DMS79 treated with DMSO at 0.1 percent for 48 hours (cell line): ENCODE measurements at places on chromosomes 7 and 10.
A peak's percentile ranks its signal among the peaks of the same experiment; 100 is the strongest.

- no peak for DNase-seq
Observed at GRCh38 chr7:69196593-69196992, 401.7 kb upstream of the AUTS2 start.

DNA sequence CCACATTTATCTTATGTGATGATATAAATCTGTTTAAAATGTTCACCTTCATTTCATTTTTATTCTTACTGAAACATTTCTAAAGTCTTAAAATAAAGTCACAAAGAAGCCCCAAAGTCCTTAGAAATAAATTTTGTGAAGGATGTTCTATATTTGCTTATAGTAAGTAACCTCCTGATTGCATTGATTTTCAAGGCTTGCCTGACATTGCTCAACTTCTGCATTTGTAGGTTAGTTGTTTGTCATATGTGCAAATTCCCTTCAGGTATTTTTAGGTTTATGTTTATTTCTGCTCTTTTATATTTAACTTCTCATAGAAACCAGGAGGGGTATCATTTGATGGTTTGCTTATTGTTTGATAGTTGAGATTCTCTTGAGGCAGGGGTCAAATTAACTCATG is 417.8 kb downstream of the ARL4A start:
- no peak for DNase-seq

- DNase-seq, result no peak
Observed at GRCh38 chr7:136391371-136391770, 414.2 kb upstream of the MTPN start.

DNA sequence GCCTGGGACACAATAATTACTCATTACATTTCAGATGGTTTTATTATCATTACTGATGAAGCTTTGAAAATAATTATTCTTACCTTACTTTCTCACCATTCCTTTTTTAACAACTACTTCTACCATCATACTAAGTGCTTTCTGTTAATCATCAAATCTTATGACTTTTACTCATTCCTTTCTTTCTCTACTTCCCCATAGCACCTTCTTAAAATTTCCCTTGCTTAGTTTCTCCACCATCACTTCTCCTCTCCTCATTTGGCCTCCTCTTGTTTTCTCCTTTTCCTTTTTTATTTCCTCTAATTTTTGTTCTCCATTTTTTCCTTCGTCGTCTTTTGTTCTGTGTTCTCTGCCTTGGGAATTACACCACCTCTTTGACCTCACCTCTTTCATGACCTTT is 303.2 kb upstream of the KAT6B start:
- DNase-seq, result no peak

DNA sequence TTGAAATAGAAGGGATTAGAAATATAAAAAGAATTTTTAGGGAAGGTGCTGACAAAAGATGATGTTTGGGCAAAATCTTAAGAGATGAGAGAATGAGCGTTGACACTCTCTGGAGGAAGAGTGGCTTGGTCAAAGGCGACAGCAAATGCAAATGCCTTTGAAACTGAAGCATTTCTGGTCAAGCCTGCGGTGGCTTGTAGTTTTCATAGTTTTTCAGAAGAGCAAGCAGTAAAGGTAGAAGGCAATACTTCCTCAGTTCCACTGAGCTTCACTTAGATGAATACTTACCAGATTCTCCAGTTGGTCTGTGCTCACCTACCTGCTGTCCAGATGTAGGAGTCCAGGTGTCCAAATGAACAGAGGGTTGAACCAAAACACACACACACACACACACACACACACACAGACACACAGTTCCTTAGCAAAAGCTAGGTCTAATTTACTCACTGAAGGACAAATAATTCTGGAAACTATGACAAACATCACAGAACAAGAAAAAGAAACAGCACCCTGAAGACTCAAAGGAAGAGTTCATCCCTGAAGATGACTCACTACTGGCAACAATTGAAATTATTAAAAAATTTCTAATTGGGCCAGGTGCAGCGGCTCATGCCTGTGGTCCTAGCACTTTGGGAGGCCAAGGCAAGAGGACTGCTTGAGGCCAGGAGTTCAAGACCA is 12.1 kb upstream of the STK17A start:
- no peak for DNase-seq

GRCh38 chr10:51879238-51879637 is 179.8 kb upstream of the CSTF2T start:
- no peak for DNase-seq

DNA sequence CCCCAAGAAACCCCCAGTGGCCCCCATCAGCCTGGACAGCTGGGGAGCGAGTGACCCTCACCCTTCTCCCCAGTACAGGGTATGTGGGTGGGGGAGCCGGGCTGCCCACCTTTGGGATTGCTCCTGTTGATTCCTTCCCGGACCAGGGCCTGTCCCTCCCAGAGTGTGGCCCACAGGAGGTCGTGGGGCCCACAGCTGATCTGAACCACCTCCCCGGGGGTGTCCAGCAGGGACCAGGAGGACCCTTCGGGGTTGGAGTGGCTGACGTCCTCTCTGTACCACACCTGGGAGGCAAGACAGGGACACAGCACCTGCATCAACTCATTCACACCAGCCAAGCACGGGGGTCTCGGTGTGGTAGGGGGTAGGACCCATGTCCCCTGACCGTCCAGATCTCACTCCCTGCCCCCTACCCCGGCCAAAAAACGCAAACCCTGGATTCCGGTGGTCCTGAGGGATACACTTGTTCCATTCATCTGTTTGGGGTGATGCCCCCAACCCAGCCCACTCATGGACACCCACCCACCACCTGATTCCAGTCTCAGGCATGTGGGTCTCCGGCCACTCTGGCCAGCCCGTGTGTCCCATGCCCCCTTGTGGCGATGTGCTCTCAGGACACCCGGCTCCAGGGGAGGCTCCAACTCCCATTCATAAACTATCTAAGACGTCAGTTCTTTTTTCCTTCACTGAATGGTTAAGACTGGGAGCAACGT is 10.9 kb downstream of the TECPR1 start:
- DNase-seq, result no peak

GRCh38 chr7:36925691-36926090 is 201.4 kb upstream of the AOAH start:
- DNase-seq, result no peak

DNA sequence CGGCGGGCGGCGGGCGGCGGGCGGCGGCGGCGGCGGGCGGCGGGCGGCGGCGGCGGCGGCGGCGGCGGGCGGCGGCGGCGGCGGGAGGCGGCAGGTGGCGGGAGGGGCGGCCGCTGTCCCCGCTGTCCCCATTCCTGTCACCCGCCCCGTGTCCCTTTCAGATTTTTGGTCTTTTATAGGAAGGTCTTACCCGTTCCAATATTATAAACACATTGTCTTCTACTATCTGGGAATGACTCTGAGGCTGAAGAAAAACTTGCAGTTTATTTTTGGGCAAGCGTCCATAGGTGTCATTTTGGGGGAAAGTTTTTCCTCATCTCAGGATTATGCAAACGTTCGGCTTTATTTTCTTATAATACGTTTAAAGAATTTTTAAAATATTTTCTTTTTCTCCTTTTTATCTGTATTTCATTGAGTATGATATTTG is 578 bp downstream of the ZNF713 start:
- DNase-seq, result peak; percentile 49

DNA sequence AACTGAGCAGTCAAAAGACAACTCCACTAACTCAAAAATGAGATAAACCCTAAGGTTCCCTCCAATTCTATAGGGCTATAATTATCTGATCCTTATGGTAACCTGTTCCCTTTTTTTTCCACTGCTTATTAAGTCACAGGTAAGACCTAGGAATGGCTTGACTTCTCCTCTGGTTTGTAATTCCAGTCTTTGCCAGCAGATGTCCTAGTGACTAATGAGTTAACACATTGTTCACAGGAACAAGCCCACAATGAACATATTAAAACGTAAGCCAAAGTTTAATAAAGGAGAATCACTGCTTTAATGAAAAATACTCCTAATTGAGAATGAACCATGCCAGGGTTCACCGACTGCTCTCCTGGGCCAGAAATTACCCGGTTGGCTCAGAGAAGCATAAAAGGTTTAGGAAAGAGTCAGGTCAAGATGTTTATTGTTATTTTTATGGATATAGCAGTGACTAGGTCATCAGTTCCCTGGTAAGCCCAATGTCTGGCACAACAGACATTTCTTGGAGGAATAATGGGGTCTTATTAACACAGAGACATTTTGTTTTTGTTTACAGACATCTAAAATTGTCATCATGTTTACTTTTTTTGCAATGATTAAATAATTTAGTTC is 120.1 kb downstream of the ELAPOR2 start:
- DNase-seq, result peak; percentile 51

GRCh38 chr7:24724451-24725190 is 32.6 kb downstream of the GSDME start:
- no peak for DNase-seq

- no peak for DNase-seq
Observed at GRCh38 chr7:938546-939185, 15.8 kb downstream of the ADAP1 start.

- no peak for DNase-seq
Observed at GRCh38 chr7:124843336-124843735, 77.7 kb upstream of the GPR37 start.

DNA sequence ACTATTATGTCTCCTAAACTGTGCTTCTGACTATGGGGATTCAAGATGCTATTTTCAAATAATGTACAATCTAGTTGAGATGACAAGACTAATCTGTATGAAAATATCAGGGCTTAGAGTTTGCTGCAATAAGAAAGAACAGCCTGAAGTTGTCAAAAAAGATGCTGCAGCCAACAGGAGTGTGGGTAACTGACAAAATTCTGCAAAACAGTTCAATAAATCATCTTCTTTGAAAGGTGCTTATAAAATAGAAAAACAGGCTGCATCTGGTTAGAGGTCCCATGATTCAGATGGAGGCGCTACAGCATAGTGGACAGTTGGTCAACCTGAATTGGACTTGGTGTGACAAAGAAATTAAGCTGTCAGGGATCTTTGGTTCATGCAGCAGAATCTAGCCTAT is 511.0 kb downstream of the XPNPEP1 start:
- DNase-seq, result no peak

DNA sequence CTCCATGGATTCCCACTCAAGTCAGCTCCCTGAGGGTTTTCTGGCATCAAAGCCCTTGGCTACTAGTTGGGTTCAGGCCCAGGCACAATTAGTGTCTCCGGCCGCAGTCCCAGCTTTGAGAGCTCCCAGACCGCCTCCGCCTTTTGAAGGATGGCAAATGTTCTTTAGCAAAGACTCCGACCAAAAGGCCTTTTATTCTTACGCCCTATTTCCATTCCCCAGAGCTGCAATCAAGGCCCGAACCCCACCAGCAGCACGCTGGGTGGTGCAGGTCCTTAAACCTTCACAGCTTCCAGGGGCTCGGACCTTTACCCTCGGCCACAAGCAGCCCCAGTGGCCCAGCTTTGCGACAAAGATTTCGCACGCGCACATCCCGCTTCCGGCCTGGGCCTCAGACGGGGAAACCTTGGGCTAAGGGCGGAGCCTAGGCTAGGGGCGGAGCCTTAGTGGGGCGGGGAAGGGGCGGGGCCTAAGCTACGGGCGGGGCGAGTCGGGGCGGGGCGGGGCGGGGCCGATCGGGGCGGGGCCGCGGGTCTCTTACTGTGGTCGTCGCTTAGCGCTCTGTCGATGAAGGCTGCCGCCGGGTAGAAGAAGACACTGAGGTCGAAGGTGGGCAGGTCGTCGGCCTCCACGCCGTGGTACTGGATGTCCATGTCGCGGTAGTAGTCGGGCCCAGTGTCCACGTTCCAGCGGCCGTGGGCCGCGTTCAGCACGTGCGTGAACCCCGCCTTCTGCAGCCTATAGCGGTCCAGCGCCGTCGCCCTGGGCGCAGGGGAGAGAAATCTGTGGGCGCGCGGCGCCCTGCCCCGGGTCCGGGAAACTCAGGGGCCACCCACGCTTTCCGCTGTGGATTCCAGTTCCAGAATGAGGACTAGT is 68.0 kb upstream of the SAMD8 start:
- DNase-seq, result no peak

DNA sequence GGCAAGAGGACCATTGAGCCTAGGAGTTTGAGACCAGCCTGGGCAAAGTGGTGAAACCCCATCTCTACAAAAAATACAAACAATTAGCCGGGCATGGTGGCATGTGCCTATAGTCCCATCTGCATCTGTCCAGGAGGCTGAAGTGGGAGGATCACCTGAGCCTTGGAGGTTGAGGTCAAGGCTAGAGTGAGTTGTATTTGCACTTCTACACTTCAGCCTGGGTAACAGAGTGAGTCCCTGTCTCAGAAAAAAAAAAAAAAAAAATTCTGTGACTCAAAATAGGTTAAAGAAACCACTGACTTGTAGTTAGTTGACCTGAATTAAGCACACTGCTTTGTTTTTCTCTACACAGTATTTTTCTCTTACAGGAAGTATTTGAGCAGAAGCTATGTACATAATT is 74.4 kb downstream of the METTL2B start:
- no peak for DNase-seq

GRCh38 chr10:109183366-109183765 is 739.9 kb downstream of the XPNPEP1 start:
- DNase-seq, result no peak

GRCh38 chr7:141945356-141945755 is 1.4 kb downstream of the CLEC5A start:
- DNase-seq, result no peak

DNA sequence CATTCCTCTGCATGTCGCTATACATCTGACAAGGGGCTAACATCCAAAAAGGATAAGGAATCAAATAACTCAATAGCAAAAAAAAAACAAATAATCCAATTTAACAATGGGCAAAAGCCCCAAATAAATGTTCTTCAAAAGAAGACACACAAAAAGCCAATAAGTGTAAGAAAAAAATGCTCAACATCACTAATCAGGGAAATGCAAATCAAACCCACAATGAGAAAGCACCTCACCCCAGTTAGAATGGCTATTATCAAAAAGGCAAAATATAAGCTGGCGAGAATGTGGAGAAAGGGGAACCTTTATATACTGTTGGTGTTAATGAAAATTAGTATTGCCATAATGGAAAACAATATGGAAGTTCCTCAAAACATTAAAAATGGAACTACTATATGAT is 14.3 kb downstream of the ARHGAP12 start:
- no peak for DNase-seq

- peak; percentile 70 for DNase-seq
Observed at GRCh38 chr7:17298102-17298839, at the start of gene AHR. TSS of gene AHR (plus strand) at chr7:17298652. CDS start at chr7:17299265, 613 bp downstream.

DNA sequence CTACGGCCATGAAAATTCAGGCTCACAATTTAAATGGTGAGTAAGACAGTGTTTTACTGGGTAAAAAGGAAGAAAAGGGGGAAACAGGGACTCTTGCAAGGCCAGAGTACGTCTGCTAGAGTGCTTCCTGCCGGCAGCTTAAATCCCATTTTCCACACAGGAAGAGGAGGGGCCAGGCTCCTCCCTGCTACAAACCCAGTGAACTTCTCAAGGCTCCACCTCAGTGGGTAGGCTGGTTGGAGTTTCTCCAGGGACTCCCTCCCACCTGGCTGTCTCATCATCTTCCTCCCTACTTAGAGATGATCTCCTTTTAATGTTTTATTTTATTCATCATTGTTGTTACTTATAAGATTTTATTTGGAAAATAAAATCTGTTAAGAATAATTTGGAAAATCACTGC is 62.6 kb upstream of the SEMA3C start:
- DNase-seq, result no peak

DNA sequence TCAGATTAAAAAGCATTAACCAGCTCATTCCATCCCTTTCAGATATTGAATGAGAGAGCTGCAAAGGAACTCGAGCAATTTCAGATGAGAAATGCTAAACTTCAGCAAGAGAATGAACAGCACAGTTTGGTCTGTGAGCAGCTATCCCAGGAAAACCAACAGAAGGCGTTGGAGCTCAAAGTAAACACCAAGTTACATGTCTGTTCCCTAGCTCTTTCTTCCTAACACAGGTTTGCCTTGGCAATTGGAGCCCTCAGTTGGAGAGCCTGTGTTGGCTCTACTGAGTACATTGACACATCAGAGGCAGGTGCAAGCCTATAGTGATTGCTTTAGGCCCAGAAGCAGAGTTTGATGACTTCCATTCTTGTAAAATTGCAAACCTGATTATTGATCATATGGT is 14.7 kb downstream of the CFAP58 start:
- DNase-seq, result no peak
